ENCODE measurements at places on chromosomes 12 and 14. TPM values are rescaled to one million over a fixed set of nuclear protein-coding genes. Genes with fewer than 3 reads are reported as not detected.

- no peak overlapping the region for H3K27ac ChIP-seq
- no peaks in the 10 kb centered on the region for H3K4me1 ChIP-seq
- DNase-seq: no peak
- no peak overlapping the region for H3K4me3 ChIP-seq
- H3K36me3 ChIP-seq: no peaks in the 10 kb centered on the region
Observed at GRCh38 chr12:40117818-40118217, 11.9 kb upstream of the SLC2A13 start.

DNA sequence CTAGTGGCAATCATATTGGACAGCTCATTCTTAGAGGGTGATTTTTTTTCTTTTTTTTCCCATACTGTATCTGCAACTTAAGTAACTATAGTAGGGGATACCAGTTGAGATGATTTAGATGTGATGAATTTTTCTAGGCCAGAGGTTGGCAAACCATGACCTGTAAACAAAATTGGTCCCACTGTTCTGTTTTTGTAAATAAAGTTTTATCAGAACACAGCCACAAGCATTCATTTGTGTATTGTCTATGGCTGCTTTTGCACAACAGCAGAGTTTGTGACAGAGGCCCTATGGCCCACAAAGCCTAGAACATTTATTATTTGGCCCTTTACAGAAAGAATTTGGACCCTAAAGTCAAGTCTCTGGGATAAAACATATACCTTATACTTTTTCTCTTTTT lies 11.4 kb downstream of the ARF6 start:
- peaks cover 5% of the 10 kb centered on the region for H3K4me1 ChIP-seq
- no peaks in the 10 kb centered on the region for H3K27me3 ChIP-seq
- no peaks in the 10 kb centered on the region for H3K36me3 ChIP-seq
- no peak overlapping the region for H3K27ac ChIP-seq
- H3K4me3 ChIP-seq: no peak overlapping the region
- no peak for DNase-seq

FOXG1 gene
- total RNA-seq: not detected

- no peaks in the 10 kb centered on the region for H3K27me3 ChIP-seq
- H3K4me1 ChIP-seq: no peaks in the 10 kb centered on the region
- H3K4me3 ChIP-seq: no peak overlapping the region
- H3K27ac ChIP-seq: no peak overlapping the region
Observed at GRCh38 chr12:84165998-84166571, 746.5 kb downstream of the SLC6A15 start.

DNA sequence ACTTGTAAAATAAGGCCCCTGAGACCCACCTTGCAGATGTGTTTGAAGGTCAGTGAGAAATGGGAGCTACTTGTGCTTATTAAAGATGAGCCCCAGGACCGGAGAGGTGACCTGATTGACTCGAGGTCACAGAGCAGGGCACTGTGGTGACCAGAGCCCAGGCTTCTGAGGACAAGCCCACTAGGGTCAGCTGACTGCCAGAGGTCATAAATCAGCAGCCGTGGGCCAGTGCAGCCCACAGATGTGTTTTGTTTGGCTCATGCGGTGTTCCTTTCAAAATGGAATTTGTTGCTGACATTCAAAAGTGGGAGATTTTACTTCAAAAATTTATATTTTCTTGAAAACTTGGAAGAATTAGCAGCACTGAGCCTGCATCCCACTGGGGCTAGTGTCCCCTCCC lies 24.5 kb downstream of the JDP2 start:
- no peak for DNase-seq
- H3K27ac ChIP-seq: peak overlapping the region; percentile 73
- H3K4me3 ChIP-seq: no peak overlapping the region
- H3K27me3 ChIP-seq: no peaks in the 10 kb centered on the region
- H3K36me3 ChIP-seq: no peaks in the 10 kb centered on the region
- H3K4me1 ChIP-seq: peaks cover 62% of the 10 kb centered on the region

DNA sequence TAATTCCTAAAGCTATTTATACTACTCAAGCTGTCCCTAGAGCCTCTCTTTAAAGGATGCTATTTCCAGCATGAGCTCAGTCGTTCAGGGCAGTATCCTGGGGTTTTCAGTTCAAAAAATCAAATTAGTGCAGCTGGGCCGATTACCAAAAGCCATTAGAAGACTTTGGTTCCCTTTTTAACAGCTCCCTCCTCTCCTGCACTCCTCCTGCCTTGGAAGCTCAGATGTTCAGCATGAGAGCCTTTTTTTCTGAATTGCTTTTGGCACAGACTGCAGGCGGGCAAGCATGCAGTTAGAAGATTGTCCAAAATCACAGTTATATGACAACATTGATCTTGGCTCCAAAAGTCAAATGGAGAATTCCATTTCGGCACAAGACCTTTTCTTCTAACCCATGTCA lies 179.6 kb downstream of the SLC35F4 start:
- DNase-seq: no peak
- no peak overlapping the region for H3K27ac ChIP-seq
- no peaks in the 10 kb centered on the region for H3K4me1 ChIP-seq
- no peak overlapping the region for H3K4me3 ChIP-seq
- H3K27me3 ChIP-seq: no peaks in the 10 kb centered on the region

ACOT6 gene
- total RNA-seq: not detected

DNA sequence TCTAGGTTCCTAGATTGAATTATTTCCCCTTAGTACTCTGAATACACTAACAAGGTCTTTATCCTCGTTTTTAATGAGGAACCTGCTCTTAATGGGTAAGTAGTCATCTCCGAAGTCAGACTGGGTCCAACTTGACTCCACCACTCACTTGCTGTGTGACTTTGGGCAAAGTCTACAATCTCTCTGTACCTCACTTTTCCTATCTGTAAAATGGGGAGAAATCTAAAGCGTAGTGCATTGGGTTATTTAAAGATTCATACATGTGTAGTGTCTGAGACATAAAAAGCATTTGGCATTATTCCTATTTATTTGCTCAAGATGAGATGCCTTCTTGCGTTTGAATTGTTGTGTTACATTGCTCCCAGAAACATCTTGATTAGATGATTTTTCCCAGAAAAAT lies 51.5 kb downstream of the GTF2A1 start:
- H3K27ac ChIP-seq: peak overlapping the region; percentile 89
- H3K27me3 ChIP-seq: no peaks in the 10 kb centered on the region
- H3K4me3 ChIP-seq: peak overlapping the region; percentile 80
- no peaks in the 10 kb centered on the region for H3K36me3 ChIP-seq

HRK gene
- not detected for total RNA-seq
